T-helper 17 cell (primary cell): ENCODE measurements at places on chromosomes 12 and 14.

DNA sequence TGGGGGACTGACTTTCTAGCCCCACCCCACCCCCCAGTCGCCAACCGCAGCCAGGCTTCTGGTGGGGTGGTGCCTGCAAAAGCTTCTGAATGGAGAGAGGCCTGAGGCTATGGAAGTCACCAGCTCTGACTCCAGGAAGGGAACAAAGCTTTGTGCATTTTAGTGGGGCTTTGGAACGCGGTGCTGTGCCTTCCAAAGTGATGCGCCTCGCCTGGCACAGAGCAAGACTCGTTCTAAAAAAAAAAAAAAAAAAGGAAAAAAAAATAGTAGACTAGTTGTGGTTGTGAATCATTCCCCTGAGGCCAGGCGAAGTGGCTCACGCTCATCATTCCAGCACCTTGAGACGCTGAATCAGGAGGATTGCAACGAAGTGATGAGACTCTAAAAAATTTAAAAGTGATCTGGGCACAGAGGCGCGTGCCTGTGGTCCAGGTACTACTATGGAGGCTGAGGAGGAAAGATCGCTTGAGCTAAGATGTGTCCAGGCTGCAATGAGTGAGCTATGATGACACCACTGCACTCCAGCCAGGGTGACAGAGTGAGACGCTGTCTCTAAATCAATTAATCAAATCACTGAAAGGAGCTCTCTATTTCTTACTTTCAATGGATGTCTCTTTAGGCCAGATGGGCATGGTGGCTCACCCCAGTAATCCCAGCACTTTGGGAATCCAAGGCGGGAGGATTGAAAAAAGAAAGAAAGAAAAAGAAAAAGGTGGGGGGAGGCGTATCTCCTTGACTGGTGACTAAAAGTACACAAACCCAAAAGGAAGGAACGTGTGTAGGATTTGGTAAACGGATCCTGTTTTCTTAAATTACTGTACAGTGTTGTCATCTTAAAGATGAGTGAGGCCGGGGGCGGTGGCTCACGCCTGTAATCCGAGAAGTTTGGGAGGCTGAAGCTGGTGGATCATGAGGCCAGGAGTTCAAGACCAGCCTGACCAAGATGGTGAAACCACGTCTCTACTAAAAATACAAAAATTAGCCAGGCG lies 259.6 kb upstream of the ALG10B start:
- DNase-seq, result no peak

GRCh38 chr12:132439333-132439904 lies 50.5 kb upstream of the FBRSL1 start:
- DNase-seq, result no peak

DNA sequence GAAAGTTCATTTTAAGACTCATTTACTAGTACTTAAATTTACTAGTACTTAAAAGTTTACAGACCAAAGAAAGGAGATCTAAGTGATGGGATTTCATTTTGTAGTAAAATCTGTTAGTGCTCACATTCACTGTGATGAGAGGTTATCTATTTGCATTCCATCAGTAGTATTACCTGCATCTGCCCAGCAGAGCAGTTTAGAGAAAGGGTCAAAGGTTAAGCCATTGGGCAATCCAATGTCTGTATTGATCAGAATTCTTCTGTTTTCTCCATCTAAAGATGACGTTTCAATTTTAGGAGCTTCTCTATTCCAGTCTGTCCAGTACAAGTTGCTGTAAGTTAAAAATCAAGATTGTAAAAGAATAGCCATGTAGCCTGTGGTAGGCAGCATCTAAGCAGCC lies 18.3 kb downstream of the RTRAF start:
- DNase-seq, result no peak

DNA sequence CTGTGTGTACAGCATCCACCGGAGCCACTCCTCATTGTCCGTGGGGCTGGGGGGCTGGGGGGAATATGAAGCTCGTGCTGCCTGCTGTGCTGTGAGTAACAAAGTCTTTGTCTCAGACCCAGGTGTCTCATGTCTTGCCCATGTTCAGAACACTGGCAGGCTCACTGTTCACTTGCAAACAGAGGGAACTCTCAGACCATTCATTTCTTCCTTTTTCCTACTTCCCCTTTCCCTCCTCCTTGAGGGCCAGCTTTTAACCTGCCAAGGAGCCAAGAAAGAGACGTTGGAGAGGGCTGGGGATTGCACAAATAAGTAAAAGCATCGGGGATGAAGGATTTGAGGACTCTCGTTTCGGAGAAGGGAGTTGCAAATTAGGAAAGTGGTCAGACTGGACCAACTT lies 21.6 kb downstream of the GPR132 start:
- no peak for DNase-seq

- no peak for DNase-seq
These were observed 50.7 kb upstream of the KCNC2 start for GRCh38 chr12:75260316-75260715.

GRCh38 chr14:41859336-41859735 lies 252.7 kb downstream of the LRFN5 start:
- no peak for DNase-seq
